Activated naive CD8-positive, alpha-beta T cell treated with anti-CD3 and anti-CD28 coated beads, Interleukin-2, amount 10 ng/mL, durations not matched to agents 7 days and 5 days (primary cell): ENCODE measurements at places on chromosomes 5 and 9. TPM values are rescaled to one million over a fixed set of nuclear protein-coding genes. Genes with fewer than 3 reads are reported as not detected.
A peak's percentile ranks its signal among the peaks of the same experiment; 100 is the strongest.

- no peaks in the 10 kb centered on the region for H3K4me1 ChIP-seq
- peaks cover 9% of the 10 kb centered on the region for H3K36me3 ChIP-seq
- no peak overlapping the region for H3K4me3 ChIP-seq
- no peak overlapping the region for H3K27ac ChIP-seq
Measured at GRCh38 chr5:95884017-95884325, 61.4 kb upstream of the GLRX start.

The OXCT1 gene
- 54.0 TPM for total RNA-seq

DNA sequence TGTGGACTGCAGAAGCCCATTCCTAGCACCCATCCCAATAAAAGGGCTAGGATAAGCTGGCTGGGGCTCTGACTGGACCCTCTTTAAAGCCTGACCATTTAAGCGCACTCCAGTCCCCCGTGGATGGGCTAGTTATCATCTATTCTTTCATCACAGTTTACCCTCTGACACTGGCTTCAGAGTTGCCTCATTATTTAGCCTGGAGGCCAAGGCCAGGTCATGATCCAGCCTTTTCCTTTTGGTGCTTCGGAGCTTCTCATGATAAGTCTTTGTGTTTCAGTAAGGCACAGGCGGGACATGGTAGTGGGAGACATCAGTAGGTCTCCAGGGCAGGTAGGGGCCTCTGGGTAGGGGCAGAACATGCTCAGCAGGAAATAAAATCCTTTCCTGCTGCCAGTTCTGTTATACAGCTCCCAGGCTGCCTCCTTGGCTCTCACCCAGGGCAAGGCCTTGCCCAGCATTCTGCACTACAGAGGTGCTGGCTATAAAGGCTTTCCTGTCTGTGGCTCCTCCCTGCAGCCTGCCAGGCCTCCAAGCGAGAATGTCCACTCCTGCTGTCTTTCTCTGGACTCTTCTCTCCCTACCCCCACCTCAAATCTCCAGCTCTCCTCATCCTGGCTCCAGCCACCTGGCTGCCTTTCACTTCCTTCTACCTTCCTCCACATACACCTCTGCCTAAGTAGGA is 128.8 kb downstream of the FSTL4 start:
- no peak for DNase-seq
- H3K4me1 ChIP-seq = no peaks in the 10 kb centered on the region
- H3K36me3 ChIP-seq = no peaks in the 10 kb centered on the region
- H3K27me3 ChIP-seq = peaks cover 12% of the 10 kb centered on the region

The PLCXD3 gene
- not detected for total RNA-seq

GRCh38 chr9:89935115-89935514 is 330.3 kb downstream of the GADD45G start:
- no peaks in the 10 kb centered on the region for H3K36me3 ChIP-seq
- DNase-seq = no peak
- H3K4me1 ChIP-seq = peaks cover 11% of the 10 kb centered on the region
- no peak overlapping the region for H3K4me3 ChIP-seq
- no peak overlapping the region for H3K27ac ChIP-seq

The C5orf52 gene
- total RNA-seq = not detected

GRCh38 chr9:134671341-134672113 is 29.9 kb downstream of the COL5A1 start:
- no peak for DNase-seq
- no peak overlapping the region for H3K27ac ChIP-seq
- no peaks in the 10 kb centered on the region for H3K36me3 ChIP-seq
- H3K4me1 ChIP-seq = no peaks in the 10 kb centered on the region

The ERBIN gene
- 63.4 TPM for total RNA-seq

The ZCCHC7 gene
- 32.8 TPM for total RNA-seq

- H3K36me3 ChIP-seq = no peaks in the 10 kb centered on the region
- no peak overlapping the region for H3K4me3 ChIP-seq
- H3K27ac ChIP-seq = no peak overlapping the region
- DNase-seq = no peak
Measured at GRCh38 chr9:84862810-84863287, 193.3 kb downstream of the NTRK2 start.

- no peaks in the 10 kb centered on the region for H3K36me3 ChIP-seq
- H3K27me3 ChIP-seq = peaks cover 3% of the 10 kb centered on the region
- DNase-seq = no peak
Measured at GRCh38 chr5:170818232-170818631, 34.7 kb downstream of the GABRP start.

GRCh38 chr9:8668751-8669150 is 869.2 kb upstream of the DMAC1 start:
- peaks cover 3% of the 10 kb centered on the region for H3K27me3 ChIP-seq
- no peak overlapping the region for H3K27ac ChIP-seq
- H3K4me3 ChIP-seq = no peak overlapping the region

GRCh38 chr5:67475489-67475888 is 278.9 kb upstream of the CD180 start:
- peaks cover 1% of the 10 kb centered on the region for H3K36me3 ChIP-seq
- no peak overlapping the region for H3K27ac ChIP-seq
- H3K4me3 ChIP-seq = no peak overlapping the region
- H3K4me1 ChIP-seq = peaks cover 6% of the 10 kb centered on the region
- no peak for DNase-seq

- peaks cover 11% of the 10 kb centered on the region for H3K4me1 ChIP-seq
- no peaks in the 10 kb centered on the region for H3K36me3 ChIP-seq
- no peak overlapping the region for H3K4me3 ChIP-seq
- no peaks in the 10 kb centered on the region for H3K27me3 ChIP-seq
Measured at GRCh38 chr9:76297721-76298239, 96.4 kb downstream of the RFK start.

The LHX3 gene
- total RNA-seq = not detected

DNA sequence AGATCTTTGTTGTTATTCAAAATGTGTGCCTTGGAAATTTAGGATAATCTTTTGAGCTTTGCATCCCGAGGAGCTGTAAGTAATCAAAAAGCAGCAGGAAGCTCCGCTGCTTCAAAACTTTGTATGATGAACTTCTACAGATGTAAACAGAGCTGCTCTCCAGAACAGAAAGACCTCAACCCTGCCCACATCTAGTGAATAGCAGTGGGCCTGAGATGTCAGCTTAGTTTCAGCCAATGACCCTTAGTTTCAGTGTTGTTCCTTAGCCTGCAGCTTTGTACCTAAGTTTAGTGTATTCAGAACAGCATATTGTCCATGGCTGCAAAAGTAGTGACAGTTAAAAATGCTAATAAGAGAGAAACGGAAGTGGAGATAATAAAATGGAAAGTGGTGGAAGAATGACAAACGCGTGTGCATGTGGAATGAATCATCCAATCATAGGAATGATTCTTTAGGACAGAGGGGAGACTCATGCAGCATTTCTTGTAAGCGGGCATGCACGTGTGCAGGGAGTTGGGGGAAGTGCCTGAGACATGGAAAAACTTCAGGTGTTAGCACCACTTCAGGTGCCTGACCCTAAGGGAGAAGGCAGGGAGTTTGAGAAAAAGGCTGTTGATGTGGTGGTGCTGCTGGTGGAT is 24.9 kb downstream of the SNX24 start:
- no peaks in the 10 kb centered on the region for H3K36me3 ChIP-seq
- no peaks in the 10 kb centered on the region for H3K27me3 ChIP-seq
- H3K4me3 ChIP-seq = no peak overlapping the region
- no peak for DNase-seq

DNA sequence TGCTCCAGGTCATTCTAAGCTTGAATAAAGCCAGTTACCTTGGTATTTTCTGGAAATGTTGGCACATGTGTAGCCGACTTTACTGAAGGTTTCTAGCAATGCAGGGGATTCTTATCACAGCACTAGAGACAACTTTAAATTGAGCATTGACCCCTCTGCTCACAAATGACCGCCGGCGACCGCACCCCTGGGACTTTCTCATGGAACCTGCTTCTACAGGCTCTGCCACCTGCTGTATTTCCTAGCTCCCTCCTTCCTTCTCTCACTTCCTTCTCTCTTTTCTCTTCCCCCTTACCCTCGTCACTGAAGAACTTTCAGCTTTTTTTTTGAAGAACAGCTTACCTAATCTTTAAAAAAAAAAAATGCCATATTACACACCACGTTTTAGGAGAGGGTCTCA is 30.9 kb upstream of the DAB2 start:
- H3K4me3 ChIP-seq = no peak overlapping the region
- no peak overlapping the region for H3K27ac ChIP-seq
- DNase-seq = no peak
- H3K27me3 ChIP-seq = peaks cover 34% of the 10 kb centered on the region
- no peaks in the 10 kb centered on the region for H3K36me3 ChIP-seq
- H3K4me1 ChIP-seq = no peaks in the 10 kb centered on the region

The JAK2 gene
- total RNA-seq = 25.9 TPM

GRCh38 chr5:128116445-128116844 is 32.9 kb downstream of the SLC12A2 start:
- H3K27me3 ChIP-seq = no peaks in the 10 kb centered on the region
- H3K27ac ChIP-seq = no peak overlapping the region
- DNase-seq = no peak
- peaks cover 45% of the 10 kb centered on the region for H3K36me3 ChIP-seq
- H3K4me3 ChIP-seq = no peak overlapping the region
- H3K4me1 ChIP-seq = peaks cover 5% of the 10 kb centered on the region

GRCh38 chr5:32261198-32261597 is 51.5 kb downstream of the MTMR12 start:
- H3K36me3 ChIP-seq = peaks cover 51% of the 10 kb centered on the region
- H3K4me3 ChIP-seq = no peak overlapping the region
- peak overlapping the region; percentile 79 for H3K27ac ChIP-seq

DNA sequence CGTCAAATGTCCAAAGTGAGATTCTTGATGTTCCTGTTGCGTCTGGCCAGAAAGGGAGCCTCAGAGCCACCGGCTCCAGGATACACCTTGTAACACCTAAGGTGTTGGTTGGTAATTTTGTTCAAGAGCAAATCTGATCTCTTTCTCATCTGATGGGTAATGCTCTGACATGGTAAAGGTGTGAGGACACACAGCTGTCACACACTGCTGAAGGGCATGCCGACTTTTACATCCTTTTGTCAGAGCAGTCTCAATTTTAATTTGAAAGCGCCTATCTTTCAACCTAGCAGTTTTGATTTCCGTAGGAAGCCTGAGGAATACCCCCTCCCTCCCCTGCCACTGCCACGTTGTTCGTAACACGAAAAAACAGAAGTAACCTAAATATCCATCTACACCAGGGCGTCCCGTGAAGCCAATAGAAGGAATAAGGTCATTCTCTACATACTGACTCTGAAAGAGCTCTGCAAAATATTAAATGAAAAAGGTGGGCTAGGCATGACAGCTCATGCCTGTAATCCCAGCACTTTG is 57.4 kb downstream of the TSTD2 start:
- H3K27me3 ChIP-seq = no peaks in the 10 kb centered on the region
- H3K27ac ChIP-seq = no peak overlapping the region
- no peak for DNase-seq
- H3K4me3 ChIP-seq = peak overlapping the region; percentile 81

DNA sequence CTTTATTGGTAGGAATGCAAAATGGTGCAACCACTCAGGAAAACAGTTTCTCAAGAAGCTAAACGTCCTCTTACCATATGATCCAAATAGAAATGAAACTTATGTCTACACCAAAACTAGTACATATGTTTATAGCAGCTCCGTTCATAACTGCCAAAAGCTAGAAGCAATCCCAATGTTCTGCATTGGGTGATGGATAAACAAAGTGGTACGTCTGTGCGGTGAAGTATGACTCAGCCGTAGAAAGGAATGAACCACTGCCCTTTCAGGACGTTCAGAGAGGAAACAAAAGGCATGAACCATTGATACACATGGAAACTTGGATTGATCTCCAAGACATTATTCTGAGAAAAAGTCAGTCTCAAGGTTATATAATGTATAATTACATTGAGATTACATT is 27.6 kb downstream of the HNRNPH1 start:
- DNase-seq = no peak
- no peak overlapping the region for H3K27ac ChIP-seq
- peaks cover 18% of the 10 kb centered on the region for H3K36me3 ChIP-seq
- no peaks in the 10 kb centered on the region for H3K27me3 ChIP-seq
- no peak overlapping the region for H3K4me3 ChIP-seq

- no peak overlapping the region for H3K4me3 ChIP-seq
- H3K36me3 ChIP-seq = no peaks in the 10 kb centered on the region
- no peak for DNase-seq
- H3K27ac ChIP-seq = no peak overlapping the region
- H3K27me3 ChIP-seq = no peaks in the 10 kb centered on the region
Measured at GRCh38 chr5:173745123-173745522, 128.7 kb upstream of the BOD1 start.

- H3K27ac ChIP-seq = no peak overlapping the region
- H3K27me3 ChIP-seq = no peaks in the 10 kb centered on the region
- DNase-seq = no peak
- no peaks in the 10 kb centered on the region for H3K36me3 ChIP-seq
Measured at GRCh38 chr9:108133680-108134079, 644.1 kb upstream of the KLF4 start.

The PFN3 gene
- total RNA-seq = not detected

- H3K27me3 ChIP-seq = no peaks in the 10 kb centered on the region
- H3K27ac ChIP-seq = no peak overlapping the region
- H3K4me3 ChIP-seq = no peak overlapping the region
- DNase-seq = no peak
Measured at GRCh38 chr5:40754381-40755092, 1.2 kb downstream of the TTC33 start.

The C9 gene
- total RNA-seq = not detected

GRCh38 chr9:134371731-134372130 is 45.5 kb downstream of the RXRA start:
- no peak overlapping the region for H3K27ac ChIP-seq
- no peak for DNase-seq
- H3K36me3 ChIP-seq = no peaks in the 10 kb centered on the region

The OR13C2 gene
- total RNA-seq = not detected

DNA sequence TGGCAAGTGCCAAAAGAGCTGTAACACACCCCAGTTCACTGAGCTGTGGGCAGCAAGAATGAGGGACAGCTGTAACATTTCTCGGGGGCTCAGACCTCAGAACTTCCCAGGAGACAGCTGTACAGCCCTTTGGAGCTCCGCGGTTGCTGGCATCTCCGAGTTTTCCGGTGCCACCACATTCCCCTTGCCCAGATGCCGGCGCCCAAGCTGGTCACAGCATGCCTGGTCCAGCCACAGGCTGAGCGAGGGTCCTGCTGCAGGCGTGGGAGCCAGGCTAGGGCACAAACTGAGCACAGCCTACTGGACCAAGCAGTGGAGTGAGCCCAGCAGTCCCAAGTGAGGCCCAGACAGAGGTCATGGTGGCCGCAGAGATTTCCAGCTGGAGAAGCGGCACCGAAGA is 797.7 kb upstream of the EDIL3 start:
- no peak for DNase-seq
- no peak overlapping the region for H3K27ac ChIP-seq
- H3K36me3 ChIP-seq = no peaks in the 10 kb centered on the region
- H3K27me3 ChIP-seq = no peaks in the 10 kb centered on the region
- H3K4me3 ChIP-seq = no peak overlapping the region
- H3K4me1 ChIP-seq = no peaks in the 10 kb centered on the region

DNA sequence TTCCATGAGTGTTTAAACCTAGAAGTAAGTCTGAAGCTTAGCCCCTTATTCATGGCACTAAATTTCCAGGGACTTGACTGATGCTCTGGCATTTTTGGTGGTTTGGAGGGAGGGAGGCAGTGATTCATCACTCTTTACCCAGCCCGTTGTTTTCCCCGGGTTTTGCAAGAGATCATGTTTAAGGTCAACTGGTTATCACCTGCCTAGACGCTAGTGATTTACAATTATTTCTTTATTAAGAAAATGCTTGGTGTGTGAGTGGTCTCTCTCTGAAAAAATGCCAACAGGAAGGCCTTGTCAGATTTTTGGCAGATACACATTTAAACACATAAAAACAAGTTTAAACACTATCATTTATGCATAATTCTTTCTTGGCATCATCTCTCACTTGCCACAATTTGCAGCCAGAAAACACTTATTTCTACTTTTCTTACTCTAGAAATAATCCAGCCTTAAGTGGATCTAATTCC is 737.9 kb upstream of the ZNF608 start:
- DNase-seq = no peak
- H3K36me3 ChIP-seq = no peaks in the 10 kb centered on the region
- no peak overlapping the region for H3K4me3 ChIP-seq
- H3K4me1 ChIP-seq = no peaks in the 10 kb centered on the region
